ENCODE measurements at places on chromosomes 11 and 22.

DNA sequence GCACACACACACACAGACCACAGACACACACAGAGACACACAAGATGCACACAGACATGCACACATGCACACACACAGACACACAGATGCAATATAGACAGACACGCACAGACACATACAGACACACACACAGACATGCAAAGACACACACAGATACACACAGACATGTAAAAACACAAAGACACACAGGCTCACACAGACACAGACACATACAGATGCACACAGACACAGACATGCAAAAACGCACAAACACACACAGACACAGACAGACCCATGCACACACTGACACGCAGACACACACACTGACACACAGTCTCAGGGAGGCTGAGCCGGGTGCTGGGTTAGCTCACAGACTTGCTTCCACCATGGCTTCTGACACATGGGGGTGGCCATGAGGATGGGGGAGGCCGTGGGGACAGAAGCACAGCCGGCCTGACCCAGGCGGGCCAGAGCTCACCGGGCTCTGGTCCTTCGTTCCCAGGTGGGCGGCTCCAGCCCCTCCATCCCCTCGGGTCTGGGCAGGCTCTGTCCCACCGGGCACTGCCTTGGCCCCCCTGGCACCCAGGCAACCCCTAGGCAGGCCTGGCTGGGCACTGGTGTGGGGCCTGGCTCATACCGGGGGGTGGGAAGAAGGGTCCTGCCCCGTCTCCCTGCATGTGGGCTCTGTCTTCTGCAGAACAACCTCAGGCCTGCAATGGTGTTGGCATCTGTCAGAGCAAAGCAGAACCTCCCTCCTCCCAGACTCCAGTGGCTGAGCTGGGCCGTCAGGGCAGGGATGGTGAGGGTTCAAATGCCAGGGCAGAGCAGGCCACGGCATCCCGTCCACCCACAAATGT lies 1489.5 kb downstream of the BRD1 start:
- DNase-seq = no peak

GRCh38 chr11:124793466-124794278 lies 6.5 kb downstream of the MSANTD2 start:
- DNase-seq = no peak

- DNase-seq = no peak
These were observed 15.3 kb downstream of the SULT4A1 start for GRCh38 chr22:43846966-43847365.

DNA sequence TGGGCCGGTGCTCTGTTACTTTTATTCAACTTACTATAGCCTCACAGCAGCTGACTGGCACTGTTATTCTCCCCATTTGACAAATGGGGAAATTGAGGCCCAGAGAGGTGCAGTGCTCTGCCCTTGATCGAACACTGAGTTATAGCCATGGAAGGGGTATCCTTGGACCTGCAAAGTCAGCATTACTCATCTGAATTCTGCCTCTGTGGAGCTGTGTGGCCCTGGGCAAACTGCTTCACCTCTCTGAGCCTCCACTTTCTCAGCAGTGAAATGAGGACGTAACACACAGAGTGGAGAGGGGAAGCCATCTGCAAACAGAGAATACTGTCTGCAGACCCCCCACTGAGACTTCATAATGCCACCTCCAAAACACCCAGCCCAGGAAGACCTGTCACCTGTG lies 25.3 kb downstream of the TPST2 start:
- no peak for DNase-seq

DNA sequence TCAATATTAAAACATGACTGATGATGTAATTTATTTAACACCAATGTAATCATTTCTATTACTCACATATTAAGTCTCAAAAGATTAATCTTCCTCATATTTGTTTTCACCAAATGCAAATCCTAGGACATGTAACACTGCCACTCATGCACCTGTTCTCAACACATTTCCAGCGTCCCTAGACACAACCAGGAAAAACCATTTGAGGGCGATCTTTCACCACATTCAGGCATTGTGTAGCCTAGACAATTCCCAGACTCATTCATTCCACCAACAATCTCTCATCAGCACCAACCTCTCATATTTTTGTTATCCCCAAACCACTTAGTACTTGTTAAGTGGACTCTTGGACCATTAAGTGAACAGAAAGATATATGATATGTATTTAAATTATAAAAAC lies 66.1 kb downstream of the SLC36A4 start:
- DNase-seq = no peak

- DNase-seq = no peak
These were observed 44.9 kb downstream of the WNT7B start for GRCh38 chr22:45932071-45932470.

DNA sequence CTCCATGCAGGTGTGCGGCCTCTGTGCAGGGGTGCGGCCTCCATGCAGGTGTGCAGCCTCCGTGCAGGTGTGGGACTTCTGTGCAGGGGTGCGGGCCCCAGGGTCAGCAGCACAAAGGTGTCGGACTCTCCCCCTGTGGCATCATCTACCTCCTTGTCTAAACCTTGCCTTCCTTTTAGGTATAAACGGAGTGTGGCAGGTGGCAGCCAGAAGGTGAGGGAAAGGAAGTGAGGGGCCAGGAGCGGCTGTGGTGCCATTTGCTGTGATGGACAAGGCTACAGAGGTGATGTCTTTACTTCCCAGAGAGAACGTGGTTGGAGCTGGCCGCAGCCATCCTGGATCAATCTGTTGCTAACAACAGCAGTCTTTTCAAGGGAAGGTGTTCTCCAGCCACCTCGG lies 9.1 kb downstream of the GAL start:
- DNase-seq = no peak
